Peyer's patch (tissue), 4 donors: ENCODE measurements at places on chromosomes 2 and 18. TPM values are rescaled to one million over a fixed set of nuclear protein-coding genes. Genes with fewer than 3 reads are reported as not detected.

The KATNAL2 gene
- total RNA-seq = 2.1 TPM

DNA sequence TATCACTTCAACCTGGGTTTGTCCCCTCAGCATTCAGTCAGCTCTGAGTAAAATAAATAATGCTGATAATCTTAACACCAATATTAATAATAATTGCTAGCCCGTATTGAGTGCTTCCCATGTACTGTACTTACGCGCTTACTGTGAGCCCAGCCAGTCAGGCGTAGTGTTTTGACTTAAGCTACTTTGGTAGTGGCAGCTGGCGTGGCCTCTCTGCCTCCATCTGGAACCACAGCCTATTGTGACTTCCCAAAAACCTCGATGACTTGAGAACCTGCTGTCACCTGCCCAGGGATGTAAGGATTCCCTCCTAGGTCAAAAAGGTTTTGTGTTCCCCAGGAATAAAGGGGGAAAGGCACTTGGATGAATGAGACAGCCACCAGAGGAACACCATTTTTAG lies 53.2 kb downstream of the SUMO1 start:
- H3K27me3 ChIP-seq = no peaks in the 10 kb centered on the region
- H3K4me3 ChIP-seq = no peak overlapping the region
- H3K36me3 ChIP-seq = no peaks in the 10 kb centered on the region
- peaks cover 5% of the 10 kb centered on the region for H3K4me1 ChIP-seq
- DNase-seq = no peak

The GALR1 gene
- not detected for total RNA-seq

GRCh38 chr2:140154271-140154670 lies 1374.1 kb upstream of the NXPH2 start:
- H3K27me3 ChIP-seq = no peaks in the 10 kb centered on the region
- H3K4me3 ChIP-seq = no peak overlapping the region
- no peak for DNase-seq
- H3K36me3 ChIP-seq = no peaks in the 10 kb centered on the region

The KCNS3 gene
- total RNA-seq = 1.6 TPM

DNA sequence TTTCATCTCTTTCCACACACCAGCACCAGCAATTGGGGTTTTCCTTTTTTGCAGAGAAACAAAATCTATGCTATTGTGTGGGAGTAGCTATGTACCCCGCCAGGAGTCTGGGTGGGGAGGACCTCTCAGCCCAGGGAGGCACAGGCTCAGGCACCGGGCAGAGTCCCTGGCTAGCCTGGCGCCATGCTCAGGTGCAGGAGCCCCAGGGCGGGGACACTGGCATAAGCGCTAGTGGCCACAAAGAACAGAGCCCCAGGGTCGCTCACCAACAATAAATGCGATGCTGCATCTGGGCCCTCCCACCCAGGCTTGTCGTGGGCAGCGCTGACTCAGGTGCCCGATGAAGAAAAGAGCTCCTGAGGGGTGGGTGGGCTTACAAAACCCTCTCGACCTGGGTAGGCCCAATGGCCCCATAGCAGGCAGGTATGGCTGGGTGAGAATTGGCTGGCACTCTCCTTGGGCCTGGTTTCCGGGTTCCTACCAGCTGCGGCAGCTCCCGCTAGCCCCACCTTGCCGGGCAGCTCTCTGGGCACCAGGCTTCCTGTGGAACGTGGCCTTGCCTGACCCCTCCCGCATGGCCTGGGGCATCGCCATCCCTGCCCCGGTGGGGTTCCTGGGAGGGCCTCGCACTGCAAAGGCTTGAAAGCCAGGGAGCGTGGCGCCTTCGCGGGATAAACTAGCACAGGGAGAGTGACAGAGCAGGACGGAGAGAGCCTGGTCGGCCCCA lies 31.8 kb upstream of the COL6A3 start:
- H3K27ac ChIP-seq = no peak overlapping the region
- H3K27me3 ChIP-seq = no peaks in the 10 kb centered on the region
- DNase-seq = no peak
- H3K36me3 ChIP-seq = no peaks in the 10 kb centered on the region
- H3K4me1 ChIP-seq = no peaks in the 10 kb centered on the region
- no peak overlapping the region for H3K4me3 ChIP-seq

GRCh38 chr2:64404002-64404731 lies 49.8 kb upstream of the LGALSL start:
- H3K27ac ChIP-seq = peak overlapping the region; percentile 93
- no peaks in the 10 kb centered on the region for H3K36me3 ChIP-seq
- no peaks in the 10 kb centered on the region for H3K4me1 ChIP-seq
- H3K4me3 ChIP-seq = no peak overlapping the region
- DNase-seq = peak; percentile 77

GRCh38 chr2:146388757-146389156 lies 1456.1 kb upstream of the ACVR2A start:
- DNase-seq = no peak
- no peaks in the 10 kb centered on the region for H3K4me1 ChIP-seq
- no peaks in the 10 kb centered on the region for H3K36me3 ChIP-seq
- H3K27me3 ChIP-seq = no peaks in the 10 kb centered on the region

The SP5 gene
- not detected for total RNA-seq

The OBSL1 gene
- total RNA-seq = 25.0 TPM

The MAP3K19 gene
- not detected for total RNA-seq

The LOXHD1 gene
- not detected for total RNA-seq

DNA sequence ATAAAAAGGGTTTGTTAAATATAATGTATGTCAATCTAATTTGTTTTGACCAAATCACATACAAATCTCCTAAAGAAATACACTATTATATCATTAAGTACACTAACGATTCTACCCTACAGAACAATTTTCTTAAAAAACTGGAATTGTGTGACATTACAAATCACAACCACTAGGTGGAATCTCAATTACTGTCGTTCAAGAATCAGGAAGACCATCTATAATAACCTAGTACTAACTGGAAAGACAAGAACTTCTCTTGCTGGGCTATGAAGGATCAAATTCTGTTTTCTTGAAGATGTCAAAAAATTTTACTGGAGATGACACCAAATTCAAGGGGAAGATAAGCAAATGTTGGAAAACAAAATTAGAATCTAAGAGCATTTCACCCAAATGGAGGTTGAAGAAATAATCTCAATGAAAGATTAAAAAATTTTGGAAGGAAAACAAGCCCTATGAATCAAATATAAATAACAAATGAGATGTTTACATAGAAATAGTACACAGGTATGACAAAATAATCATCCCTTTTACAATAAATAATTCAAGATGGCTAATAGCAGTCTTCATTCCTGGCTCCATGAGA lies 110.9 kb downstream of the STK39 start:
- no peaks in the 10 kb centered on the region for H3K4me1 ChIP-seq
- no peak overlapping the region for H3K27ac ChIP-seq
- peaks cover 16% of the 10 kb centered on the region for H3K36me3 ChIP-seq

The FER1L5 gene
- total RNA-seq = not detected

The ATP8B1 gene
- 99.9 TPM for total RNA-seq

The MTIF2 gene
- 36.2 TPM for total RNA-seq

The CNTNAP5 gene
- total RNA-seq = not detected

The SH3BP4 gene
- total RNA-seq = 28.9 TPM

DNA sequence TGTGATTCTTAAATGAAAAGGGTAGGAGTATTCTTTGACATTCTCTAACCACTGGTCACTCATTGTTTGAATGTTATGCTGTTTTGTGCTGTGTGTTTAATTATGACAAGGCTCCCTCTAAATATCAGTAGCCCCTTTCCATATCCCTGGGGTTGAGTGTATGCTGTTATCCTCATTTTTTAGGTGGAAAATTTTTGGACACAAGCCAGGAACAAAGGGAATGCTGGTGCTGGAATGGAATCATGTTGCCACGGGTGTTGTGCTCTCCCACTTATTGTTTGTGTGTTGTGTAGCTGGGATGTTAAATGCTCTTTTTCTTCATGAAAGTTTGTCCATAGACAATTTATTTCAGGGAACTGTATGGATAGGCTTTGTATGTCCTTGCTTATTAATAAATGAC lies 43.3 kb downstream of the ZNF532 start:
- H3K4me1 ChIP-seq = no peaks in the 10 kb centered on the region
- no peak overlapping the region for H3K4me3 ChIP-seq
- H3K27me3 ChIP-seq = no peaks in the 10 kb centered on the region
- H3K27ac ChIP-seq = no peak overlapping the region

DNA sequence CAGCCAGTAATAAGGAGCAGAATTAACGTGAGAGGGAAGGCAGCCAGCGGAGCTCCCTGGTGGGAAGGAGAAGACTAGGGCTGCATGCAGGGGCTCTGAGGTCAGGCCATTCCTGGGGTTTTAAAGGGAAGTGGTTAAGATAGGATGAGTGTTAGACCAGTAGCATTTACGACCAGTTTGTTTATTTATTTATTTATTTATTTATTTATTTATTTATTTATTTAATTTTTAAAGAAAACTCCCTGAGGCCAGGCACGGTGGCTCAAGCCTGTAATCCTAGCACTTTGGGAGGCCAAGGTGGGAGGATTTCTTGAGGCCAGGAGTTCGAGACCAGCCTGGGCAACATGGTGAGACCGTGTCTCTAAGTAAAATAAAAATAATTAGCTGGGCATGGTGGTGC lies 152.8 kb downstream of the FHOD3 start:
- no peaks in the 10 kb centered on the region for H3K4me1 ChIP-seq
- no peak overlapping the region for H3K4me3 ChIP-seq
- H3K27ac ChIP-seq = no peak overlapping the region
- no peaks in the 10 kb centered on the region for H3K36me3 ChIP-seq
- no peaks in the 10 kb centered on the region for H3K27me3 ChIP-seq

The CNPPD1 gene
- 92.5 TPM for total RNA-seq

The AKAIN1 gene
- not detected for total RNA-seq

GRCh38 chr2:25366629-25367028 lies 24.9 kb upstream of the DNMT3A start:
- peaks cover 4% of the 10 kb centered on the region for H3K4me1 ChIP-seq
- H3K36me3 ChIP-seq = no peaks in the 10 kb centered on the region
- no peak overlapping the region for H3K4me3 ChIP-seq

The SLC11A1 gene
- total RNA-seq = 12.6 TPM

The ALLC gene
- total RNA-seq = not detected

DNA sequence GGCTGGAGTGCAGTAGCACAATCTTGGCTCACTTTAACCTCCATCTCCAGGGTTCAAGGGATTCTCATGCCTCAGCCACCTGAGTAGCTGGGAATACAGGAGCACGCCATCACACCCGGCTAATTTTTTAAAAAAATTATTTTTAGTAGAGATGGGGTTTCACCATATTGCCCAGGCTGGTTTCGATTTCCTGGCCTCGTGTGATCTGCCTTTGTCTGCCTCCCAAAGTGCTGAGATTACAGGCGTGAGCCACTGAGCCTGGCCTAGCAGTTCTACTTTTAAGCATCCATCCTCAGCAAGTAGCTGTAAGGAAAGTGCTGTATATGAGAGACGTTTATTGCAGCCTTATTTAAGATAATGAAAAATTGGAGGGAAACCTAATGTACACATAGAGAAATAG lies 79.7 kb downstream of the ZDBF2 start:
- no peak overlapping the region for H3K4me3 ChIP-seq
- no peaks in the 10 kb centered on the region for H3K36me3 ChIP-seq
- no peaks in the 10 kb centered on the region for H3K27me3 ChIP-seq
- DNase-seq = no peak

GRCh38 chr2:3288470-3289170 lies 89.0 kb downstream of the EIPR1 start:
- no peaks in the 10 kb centered on the region for H3K27me3 ChIP-seq
- H3K4me3 ChIP-seq = no peak overlapping the region
- no peak overlapping the region for H3K27ac ChIP-seq
- H3K4me1 ChIP-seq = no peaks in the 10 kb centered on the region

- peaks cover 13% of the 10 kb centered on the region for H3K4me1 ChIP-seq
- no peaks in the 10 kb centered on the region for H3K36me3 ChIP-seq
- H3K4me3 ChIP-seq = peak overlapping the region; percentile 71
- peak overlapping the region; percentile 98 for H3K27ac ChIP-seq
Measured at GRCh38 chr2:676647-677055, 555 bp downstream of the TMEM18 start.

DNA sequence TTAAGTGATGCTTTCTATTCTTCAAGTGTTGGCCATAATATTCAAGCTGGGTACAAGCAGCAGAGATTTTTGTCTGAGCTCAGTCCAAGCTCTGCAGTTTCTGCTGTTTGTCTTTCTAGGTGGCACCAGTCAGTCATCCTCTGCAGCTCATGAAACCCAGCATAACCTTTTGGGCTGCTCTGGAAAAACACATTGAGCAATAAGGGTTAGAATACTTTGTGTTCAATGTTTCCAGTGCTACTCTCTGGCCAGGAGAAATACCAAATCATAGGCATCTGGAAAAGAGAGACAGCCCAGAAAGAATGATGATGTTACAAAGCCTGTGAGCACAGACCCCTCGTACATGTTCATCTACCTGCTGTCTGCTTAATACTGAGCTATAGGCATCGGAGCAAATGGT lies 19.5 kb upstream of the WIPF1 start:
- H3K4me1 ChIP-seq = no peaks in the 10 kb centered on the region
- DNase-seq = no peak
- no peaks in the 10 kb centered on the region for H3K27me3 ChIP-seq
- no peak overlapping the region for H3K4me3 ChIP-seq
- peaks cover 4% of the 10 kb centered on the region for H3K36me3 ChIP-seq

The DES gene
- total RNA-seq = 85.0 TPM

GRCh38 chr2:128438586-128438985 lies 119.9 kb upstream of the HS6ST1 start:
- H3K4me3 ChIP-seq = no peak overlapping the region
- no peaks in the 10 kb centered on the region for H3K27me3 ChIP-seq
- H3K27ac ChIP-seq = no peak overlapping the region
- DNase-seq = peak; percentile 41

The ERBB4 gene
- total RNA-seq = not detected

The SEMA4F gene
- total RNA-seq = 6.5 TPM

- peak overlapping the region; percentile 100 for H3K27ac ChIP-seq
- no peaks in the 10 kb centered on the region for H3K27me3 ChIP-seq
- peaks cover 12% of the 10 kb centered on the region for H3K36me3 ChIP-seq
- no peaks in the 10 kb centered on the region for H3K4me1 ChIP-seq
Measured at GRCh38 chr2:28394997-28395333, 2.3 kb downstream of the FOSL2 start.

DNA sequence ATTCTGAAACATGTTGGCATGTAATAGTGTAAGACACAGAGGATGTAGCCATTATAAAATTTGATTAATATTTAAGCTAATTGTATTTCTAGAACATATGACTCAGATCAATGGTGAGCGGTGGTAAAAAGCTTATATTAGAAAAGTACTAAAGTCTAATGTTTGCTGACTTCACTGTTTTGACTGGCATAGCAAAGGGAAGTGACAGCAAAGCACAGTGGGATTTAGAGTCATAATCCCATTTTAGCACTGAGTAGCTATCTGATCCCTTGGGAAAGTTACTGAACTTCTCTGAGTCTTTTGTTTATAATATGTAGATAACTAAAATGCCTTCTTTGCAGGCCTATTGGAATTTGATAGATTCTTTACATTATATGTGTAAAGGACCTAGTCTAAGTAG lies 60.4 kb downstream of the KIAA1328 start:
- H3K4me3 ChIP-seq = no peak overlapping the region
- no peaks in the 10 kb centered on the region for H3K36me3 ChIP-seq
- no peaks in the 10 kb centered on the region for H3K27me3 ChIP-seq
- peak overlapping the region; percentile 22 for H3K27ac ChIP-seq
- no peaks in the 10 kb centered on the region for H3K4me1 ChIP-seq
